ENCODE measurements at places on chromosomes 4 and X.

DNA sequence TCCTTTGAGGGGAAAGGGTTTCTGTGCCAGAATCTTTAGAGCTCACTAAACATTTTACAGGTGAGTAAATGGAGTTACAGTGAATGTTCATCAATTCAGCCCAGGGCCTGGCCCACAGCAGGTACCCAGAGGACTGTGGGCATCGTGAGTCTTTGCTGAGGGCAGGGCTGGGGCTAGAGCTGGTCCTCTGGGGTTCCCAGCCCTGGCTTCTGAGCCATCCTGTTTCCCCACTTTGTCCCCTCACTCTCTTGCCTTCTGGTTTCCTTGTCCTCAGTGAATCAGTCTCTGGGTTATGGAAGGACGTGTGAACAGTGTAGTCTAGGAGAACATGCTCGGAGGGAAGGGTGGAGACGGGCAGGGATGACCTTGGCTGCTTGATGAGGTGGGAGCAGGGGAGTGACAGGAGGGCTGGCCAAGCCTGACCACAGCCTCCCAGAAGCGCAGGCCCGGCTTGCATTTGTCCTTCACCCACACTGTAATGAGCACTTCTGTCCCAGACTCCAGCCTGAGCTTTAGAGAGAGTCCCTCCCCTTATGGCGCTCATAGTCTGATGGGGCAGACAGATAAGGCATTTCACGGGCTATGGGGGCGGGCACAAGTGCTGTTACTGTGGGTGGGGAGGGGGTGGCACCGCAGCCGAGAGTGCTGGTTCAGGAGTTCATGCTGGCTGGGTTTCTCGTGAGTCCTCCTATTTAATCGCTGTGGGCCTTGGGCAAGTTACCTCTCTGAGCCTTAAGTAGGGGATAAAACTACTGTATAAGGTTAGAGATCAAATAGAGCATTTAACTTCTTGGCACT is 17.3 kb downstream of the TBC1D14 start:
- no peak for DNase-seq

GRCh38 chr4:174138616-174139015 is 144.9 kb downstream of the FBXO8 start:
- DNase-seq = no peak

GRCh38 chrX:133698298-133698697 is 283.0 kb upstream of the GPC4 start:
- no peak for DNase-seq

DNA sequence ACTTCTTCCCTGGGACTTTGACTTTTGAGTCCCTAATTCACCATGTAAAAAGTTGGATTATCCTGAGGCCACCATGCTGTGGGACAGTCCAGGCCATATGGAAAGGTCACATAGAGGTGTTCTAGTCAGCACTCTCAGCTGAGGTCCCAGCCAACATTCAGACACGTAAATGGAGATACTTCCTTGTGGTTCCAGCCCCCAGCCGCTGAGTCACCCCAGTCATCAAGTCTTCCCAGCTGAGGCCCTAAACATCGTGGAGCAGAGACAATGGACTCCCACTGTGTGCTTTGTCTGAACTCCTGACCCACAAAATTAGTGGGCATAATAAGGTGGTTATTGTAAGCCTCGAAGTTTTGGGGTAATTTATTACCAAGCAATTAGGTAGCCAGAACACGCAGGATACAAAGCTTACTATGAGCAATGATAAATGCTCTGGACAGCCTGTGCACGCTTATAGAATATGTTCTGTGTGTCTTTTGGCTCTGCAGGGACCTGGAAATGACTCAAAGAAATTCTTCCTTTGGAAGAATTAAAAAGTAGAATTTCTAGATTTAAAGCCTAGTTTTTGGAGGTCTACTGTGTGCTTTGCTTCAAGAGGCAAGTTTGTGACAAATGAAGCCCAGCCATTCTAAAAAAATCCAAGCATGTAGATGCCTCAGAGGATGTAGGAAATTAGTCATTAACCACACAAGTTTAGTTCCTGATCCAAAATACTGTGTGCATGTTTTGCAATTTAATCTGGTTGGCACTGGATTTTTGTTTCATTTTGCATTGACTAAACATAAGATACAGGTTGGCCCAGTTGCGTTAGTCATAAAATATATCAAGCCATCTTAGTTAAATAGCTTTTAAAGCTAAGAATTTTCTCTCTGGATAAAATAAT is 33.2 kb upstream of the SLC9A7 start:
- no peak for DNase-seq

DNA sequence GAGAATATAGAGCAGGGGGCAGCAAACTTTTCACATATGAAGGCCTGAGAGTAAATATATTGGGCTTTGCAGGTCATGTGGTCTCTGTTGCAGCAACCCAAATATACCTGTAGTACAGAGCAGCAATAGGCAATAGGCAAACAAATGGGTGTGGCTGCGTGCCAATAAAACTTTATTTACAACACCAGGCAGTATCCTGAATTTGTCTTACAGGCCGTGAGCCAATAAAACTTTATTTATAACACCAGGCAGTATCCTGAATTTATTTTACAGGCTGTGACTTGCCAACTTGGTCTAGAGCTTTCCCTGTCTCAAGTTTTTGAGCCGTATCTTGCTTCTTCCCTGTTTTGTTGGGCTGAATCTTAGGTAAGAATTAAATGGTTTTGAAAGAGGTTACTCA is 118.2 kb downstream of the PHEX start:
- DNase-seq = no peak

DNA sequence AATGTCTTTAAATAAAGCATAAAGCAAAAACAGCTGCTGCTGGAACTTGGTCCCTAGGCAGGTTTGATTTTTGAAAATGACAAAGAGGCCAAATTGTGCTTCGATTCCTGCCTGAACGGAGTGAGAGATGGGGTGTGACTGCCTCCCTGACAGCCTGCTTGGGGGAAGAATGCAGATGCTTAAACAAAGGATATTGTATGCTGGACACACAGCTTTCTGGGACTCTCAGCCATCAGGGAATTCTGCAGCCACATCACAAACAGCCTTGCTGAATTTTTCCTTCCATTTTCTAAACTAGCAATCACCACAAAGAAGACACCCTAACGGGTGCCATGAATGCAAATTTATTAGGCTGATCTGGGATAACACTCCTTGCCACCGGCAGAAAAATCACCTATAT is 83.9 kb upstream of the CPEB2 start:
- DNase-seq = no peak

- no peak for DNase-seq
Observed at GRCh38 chr4:116664198-116664597, 421.2 kb downstream of the TRAM1L1 start.

GRCh38 chr4:148444296-148445070 is 2.3 kb upstream of the NR3C2 start:
- DNase-seq = no peak

DNA sequence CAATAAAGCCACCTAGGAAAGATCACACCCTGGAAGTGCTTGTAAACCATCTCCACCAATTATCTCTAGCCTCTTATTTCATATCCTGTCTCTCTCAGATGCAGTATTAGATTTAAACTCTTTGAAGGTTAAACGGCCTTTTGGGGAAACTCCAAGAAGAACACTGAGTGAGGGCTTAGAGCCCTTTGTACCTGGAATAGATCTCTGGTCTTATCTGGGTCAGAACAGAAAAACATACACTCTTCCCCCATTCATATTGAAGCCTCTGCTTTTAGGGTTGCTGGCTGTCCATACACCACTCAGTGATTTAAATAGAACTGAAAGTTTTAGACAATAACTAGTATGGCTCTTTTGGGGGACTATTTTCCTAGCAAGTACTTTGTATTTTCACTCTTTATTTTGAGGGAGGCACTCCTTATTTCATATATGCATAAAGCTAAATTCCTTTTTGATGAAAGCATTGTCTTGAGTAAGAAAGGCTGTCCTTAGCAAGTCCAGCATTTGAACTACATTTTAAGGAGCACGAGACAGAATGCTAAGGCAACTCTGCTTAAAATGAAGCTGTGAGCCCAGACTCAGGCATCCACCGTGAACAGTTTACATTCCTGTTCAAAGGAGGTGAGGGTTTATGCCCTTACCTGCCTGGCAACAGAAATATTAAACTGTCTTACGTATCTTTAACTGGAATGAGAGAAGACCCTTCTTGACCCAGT is 17.4 kb downstream of the YY2 start:
- DNase-seq = no peak

DNA sequence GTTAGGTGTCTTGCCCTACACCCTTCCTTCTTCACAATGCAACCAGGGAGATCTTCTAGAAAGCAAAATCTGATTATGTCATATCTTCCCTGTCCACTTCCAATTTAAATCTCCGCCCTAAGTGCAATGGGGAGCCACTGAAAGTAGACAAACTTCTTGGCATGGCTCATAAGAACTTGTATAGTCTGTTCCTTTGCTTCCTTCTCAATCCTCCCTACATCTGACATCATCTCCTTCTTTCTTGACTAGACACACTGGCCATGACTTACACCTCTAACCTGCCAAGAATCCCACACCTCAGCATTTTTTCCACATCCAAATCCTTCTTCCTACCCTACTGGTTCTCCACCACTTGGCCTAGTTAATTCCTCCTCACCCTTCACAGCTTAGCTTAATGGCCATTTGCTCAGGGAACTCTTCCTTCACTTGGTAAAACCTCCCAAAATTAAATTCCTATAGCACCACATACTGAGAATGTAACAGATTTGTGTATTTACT is 55.1 kb downstream of the NCAPG start:
- DNase-seq = no peak

- DNase-seq = no peak
Observed at GRCh38 chr4:15902746-15903145, 35.8 kb downstream of the FGFBP1 start.

Measured in GOT3 (cell line).